ENCODE measurements at places on chromosomes 2 and 18. TPM values are rescaled to one million over a fixed set of nuclear protein-coding genes. Genes with fewer than 3 reads are reported as not detected.

DNA sequence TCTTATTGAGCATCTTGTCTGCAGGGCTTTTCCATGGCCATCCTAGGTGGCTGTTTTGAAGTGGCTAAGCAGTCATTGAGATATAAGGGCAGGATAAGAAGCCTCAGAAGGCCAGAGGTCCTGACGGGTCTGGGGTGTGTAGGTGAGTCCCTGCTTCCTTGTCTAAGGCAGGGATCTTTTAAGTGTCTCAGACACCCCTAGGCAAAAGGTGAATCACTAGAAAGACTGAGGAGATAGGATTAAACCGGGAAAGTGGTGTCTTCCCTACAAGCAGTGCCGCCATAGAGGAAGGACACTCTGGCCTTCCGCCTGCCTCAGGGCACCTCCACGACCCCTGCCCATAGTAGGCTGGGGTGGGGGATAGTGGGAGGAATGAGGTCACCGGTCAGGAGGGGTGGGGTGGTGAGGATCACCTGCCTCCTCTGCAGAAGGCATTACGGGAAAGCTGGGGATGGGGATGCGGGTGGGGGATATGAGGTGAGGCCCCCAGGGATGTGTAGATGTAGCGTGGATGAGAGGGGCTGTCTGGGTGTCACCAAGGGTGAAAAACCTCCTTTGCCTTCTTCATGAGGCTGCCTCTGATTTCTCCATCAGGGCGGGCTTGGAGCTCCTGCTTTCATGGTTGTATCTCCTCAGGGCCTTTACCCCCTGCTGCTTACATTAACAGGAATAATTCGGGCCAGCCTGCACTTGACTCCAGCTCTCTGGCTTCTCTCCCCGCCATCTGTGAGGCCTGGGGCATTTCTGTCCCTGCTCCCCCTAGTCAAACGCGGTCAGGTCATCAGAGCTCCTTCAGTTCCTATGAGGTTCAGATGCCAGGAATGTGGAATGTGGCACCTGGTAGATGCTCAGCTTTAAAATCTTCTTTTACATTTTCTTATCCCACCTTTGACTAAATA lies 244.0 kb downstream of the DYSF start:
- H3K27ac ChIP-seq, result no peak overlapping the region
- H3K4me3 ChIP-seq, result no peak overlapping the region
- H3K4me1 ChIP-seq, result peaks cover 7% of the 10 kb centered on the region
- no peak for DNase-seq
- H3K27me3 ChIP-seq, result peaks cover 14% of the 10 kb centered on the region

DNA sequence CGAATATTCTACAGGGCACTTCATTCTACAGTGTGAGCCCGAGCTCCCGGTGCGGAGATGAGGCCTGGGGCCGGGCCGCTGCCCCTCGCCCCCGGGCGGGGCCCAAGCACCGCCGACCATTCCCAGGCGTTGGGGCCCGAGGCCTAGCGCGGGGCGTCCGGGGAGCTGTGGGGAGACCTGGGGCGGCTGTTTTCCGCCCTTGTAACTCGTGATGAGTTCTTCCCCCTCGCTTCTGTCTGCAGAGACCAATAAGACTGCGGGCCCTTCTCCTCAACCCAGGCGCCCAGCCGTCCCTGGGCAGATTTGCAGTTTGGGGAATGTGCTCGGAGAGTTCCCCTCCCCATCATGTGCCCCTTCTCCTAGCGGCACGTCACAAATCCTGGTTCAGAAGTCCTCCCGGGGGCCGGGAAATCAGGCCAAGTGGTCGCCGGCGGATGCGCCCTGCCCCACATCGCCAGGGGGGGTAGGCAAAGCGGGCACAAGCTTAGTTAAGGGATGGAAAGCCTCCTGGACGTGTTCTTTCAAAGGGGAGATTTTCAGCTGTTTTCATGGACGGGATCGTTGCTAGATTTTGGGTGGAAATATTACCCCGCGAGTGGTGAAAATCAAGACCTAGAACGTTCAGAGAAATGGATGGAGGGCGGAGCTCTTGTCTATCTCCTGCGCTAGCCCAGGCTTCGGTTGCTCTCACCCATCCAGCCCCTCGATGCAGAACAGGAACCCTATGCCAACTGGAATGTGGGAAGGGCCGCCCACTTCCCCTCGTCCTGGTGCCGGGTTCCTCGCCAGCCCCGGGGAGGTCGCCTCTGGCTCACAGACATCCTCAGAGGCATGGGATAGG lies 18.8 kb upstream of the HAAO start:
- peak overlapping the region; percentile 64 for H3K27ac ChIP-seq
- H3K27me3 ChIP-seq, result no peaks in the 10 kb centered on the region
- no peaks in the 10 kb centered on the region for H3K36me3 ChIP-seq
- H3K4me3 ChIP-seq, result peak overlapping the region; percentile 68

DNA sequence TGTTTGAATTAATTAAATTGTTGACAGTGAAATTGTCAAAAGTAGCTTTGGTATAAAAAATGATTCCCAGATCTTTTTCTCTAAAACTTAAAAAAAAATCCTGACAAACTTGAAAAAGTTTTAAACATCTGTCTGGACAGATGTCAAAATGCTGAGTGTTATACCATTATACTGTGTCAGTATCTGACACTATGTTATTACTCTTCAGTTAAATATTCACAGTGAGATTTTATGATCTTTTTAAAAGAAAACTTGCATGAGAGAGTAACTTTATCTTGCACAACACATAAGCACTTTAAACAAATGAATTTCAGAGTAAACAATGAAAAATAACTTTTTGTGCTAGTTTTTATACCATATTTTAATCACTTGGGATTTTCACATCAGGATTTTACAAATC lies 167.4 kb downstream of the MEIS1 start:
- no peak for DNase-seq
- H3K4me3 ChIP-seq, result no peak overlapping the region
- no peak overlapping the region for H3K27ac ChIP-seq
- H3K36me3 ChIP-seq, result no peaks in the 10 kb centered on the region
- no peaks in the 10 kb centered on the region for H3K4me1 ChIP-seq
- H3K27me3 ChIP-seq, result no peaks in the 10 kb centered on the region

GRCh38 chr2:634041-634440 lies 43.2 kb downstream of the TMEM18 start:
- no peak for DNase-seq
- H3K4me3 ChIP-seq, result no peak overlapping the region
- no peak overlapping the region for H3K27ac ChIP-seq
- H3K27me3 ChIP-seq, result no peaks in the 10 kb centered on the region
- H3K4me1 ChIP-seq, result no peaks in the 10 kb centered on the region
- H3K36me3 ChIP-seq, result no peaks in the 10 kb centered on the region

- H3K4me3 ChIP-seq, result no peak overlapping the region
- H3K4me1 ChIP-seq, result no peaks in the 10 kb centered on the region
- H3K27me3 ChIP-seq, result peaks cover 12% of the 10 kb centered on the region
Observed at GRCh38 chr2:217629347-217629746, 373.4 kb downstream of the TNS1 start.

GRCh38 chr2:27621524-27621923 lies 7.3 kb downstream of the CCDC121 start:
- H3K4me3 ChIP-seq, result no peak overlapping the region
- no peak for DNase-seq
- no peak overlapping the region for H3K27ac ChIP-seq
- H3K27me3 ChIP-seq, result no peaks in the 10 kb centered on the region

DNA sequence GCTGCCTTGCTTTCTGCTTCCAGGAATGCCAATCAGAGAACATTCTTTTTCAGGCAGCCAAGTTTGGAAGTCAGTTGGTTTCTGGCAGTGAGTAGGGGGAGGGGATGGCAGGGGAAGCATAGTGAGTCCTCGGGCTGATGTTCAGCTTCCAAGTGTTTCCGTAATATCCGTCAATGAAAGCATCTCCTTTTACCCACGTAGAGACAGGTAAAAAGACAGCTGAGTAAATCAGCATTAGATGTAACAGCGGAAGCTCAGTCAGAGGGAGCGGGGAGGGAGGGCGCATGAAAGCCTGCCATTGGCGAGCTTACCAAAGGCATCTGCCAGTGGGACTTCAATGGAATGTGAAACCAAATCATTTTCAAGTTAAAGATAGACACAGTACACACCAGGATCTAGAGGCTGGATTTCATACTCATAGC lies 117.1 kb upstream of the DTNA start:
- no peaks in the 10 kb centered on the region for H3K4me1 ChIP-seq
- H3K4me3 ChIP-seq, result peak overlapping the region; percentile 76
- H3K36me3 ChIP-seq, result no peaks in the 10 kb centered on the region
- no peak for DNase-seq
- H3K27ac ChIP-seq, result peak overlapping the region; percentile 45

GRCh38 chr2:26840937-26841610 lies 6.9 kb upstream of the DPYSL5 start:
- peaks cover 32% of the 10 kb centered on the region for H3K27me3 ChIP-seq
- H3K27ac ChIP-seq, result no peak overlapping the region
- DNase-seq, result peak; percentile 46

GRCh38 chr2:168926621-168927386 lies 25.7 kb downstream of the G6PC2 start:
- peaks cover 11% of the 10 kb centered on the region for H3K27me3 ChIP-seq
- H3K4me3 ChIP-seq, result no peak overlapping the region
- H3K36me3 ChIP-seq, result no peaks in the 10 kb centered on the region
- no peak for DNase-seq
- no peak overlapping the region for H3K27ac ChIP-seq
- no peaks in the 10 kb centered on the region for H3K4me1 ChIP-seq

GRCh38 chr2:69554568-69554967 lies 89.0 kb downstream of the AAK1 start:
- no peak for DNase-seq
- H3K4me1 ChIP-seq, result peaks cover 5% of the 10 kb centered on the region
- H3K36me3 ChIP-seq, result peaks cover 11% of the 10 kb centered on the region
- H3K27ac ChIP-seq, result no peak overlapping the region

DNA sequence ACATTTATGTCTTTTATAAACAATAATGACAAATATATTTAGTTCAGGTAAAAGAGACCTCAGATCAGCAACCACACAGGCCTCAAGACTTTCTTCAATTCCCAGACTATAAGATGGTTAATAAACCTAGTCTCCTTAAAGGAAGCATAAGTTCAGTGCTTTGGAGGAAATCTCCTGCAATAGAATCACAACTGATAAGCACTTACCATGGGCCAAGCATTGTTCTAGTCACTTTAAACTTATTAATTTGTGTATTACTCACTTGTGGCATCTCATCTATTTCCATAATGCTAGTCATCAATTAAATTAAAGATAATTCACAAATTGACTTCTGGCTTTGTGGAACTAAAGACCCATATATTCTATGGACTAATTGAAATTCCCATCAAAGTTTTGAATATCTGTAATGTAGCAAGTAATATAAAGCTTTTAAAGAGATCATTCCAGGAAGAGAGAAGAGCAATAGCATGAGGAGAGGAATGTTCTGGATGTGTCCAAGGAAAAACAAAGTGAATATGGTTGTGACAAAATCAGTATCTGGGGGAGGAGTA lies 42.2 kb downstream of the COL3A1 start:
- H3K27ac ChIP-seq, result no peak overlapping the region
- H3K4me3 ChIP-seq, result no peak overlapping the region
- no peaks in the 10 kb centered on the region for H3K27me3 ChIP-seq
- DNase-seq, result no peak
- peaks cover 11% of the 10 kb centered on the region for H3K36me3 ChIP-seq
- peaks cover 31% of the 10 kb centered on the region for H3K4me1 ChIP-seq

DNA sequence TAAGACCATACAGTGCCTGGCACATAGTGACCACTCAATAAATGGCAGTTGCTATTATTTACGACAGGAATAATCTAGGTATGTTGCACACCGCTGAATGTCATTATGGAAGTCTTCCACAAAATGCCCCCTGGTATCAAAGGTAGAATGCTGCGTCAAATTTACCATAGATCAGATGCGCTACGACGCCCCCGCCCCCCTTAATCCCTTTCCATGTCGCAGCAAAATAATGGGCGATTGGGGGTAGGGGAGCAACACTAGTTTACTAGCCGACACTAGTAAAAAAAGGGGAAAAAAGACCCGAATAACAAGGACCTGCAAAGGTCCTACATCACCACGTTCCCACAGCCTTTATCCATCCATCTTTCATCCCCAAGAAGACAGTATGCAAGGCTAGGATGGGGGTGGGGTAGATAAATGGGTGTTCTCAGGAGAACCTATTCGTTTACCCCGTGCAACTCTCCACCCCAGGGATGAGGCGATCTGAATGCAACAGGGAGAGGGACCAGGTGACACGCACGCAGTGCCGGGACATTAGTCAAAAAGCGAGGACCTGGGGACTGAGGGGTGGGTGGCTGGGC lies 455 bp downstream of the PREPL start:
- peak overlapping the region; percentile 100 for H3K27ac ChIP-seq
- H3K36me3 ChIP-seq, result no peaks in the 10 kb centered on the region
- no peak for DNase-seq
- H3K4me3 ChIP-seq, result peak overlapping the region; percentile 94
- H3K4me1 ChIP-seq, result peaks cover 30% of the 10 kb centered on the region

- H3K4me1 ChIP-seq, result peaks cover 45% of the 10 kb centered on the region
- no peaks in the 10 kb centered on the region for H3K27me3 ChIP-seq
- DNase-seq, result no peak
- peak overlapping the region; percentile 98 for H3K27ac ChIP-seq
- no peak overlapping the region for H3K4me3 ChIP-seq
Observed at GRCh38 chr2:239278361-239278760, 122.5 kb downstream of the HDAC4 start.

DNA sequence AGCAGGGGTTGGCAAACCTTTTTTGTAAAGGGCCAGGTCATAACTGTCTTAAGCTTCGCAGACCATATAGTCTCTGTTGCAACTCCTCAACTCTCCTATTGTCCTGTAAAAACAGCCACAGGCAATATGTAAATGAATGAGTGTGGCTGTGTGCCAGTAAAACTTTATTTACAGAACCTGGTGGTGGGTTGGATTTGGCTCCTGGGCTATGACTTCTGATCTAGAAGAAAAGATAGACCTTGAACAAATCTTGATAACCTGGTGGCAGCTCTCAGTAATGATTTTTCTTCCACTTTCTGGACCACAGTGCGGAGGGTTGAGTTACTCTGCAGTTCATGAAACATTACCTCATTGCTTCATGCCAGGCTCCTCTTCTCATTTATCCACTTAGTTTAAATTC lies 139.3 kb downstream of the MYCN start:
- no peak overlapping the region for H3K27ac ChIP-seq
- no peak overlapping the region for H3K4me3 ChIP-seq
- no peaks in the 10 kb centered on the region for H3K4me1 ChIP-seq
- DNase-seq, result no peak

- no peak overlapping the region for H3K4me3 ChIP-seq
- no peaks in the 10 kb centered on the region for H3K36me3 ChIP-seq
- no peaks in the 10 kb centered on the region for H3K27me3 ChIP-seq
- DNase-seq, result no peak
Observed at GRCh38 chr2:181218401-181218821, 238.0 kb downstream of the UBE2E3 start.

Gene KCNE4
- 40.4 TPM for total RNA-seq

Gene LOXL3
- total RNA-seq, result 97.4 TPM

Gene EFEMP1
- 1,564 TPM for total RNA-seq

Gene FAM124B
- total RNA-seq, result not detected

Gene ADAM17
- 53.6 TPM for total RNA-seq

Gene ZNF385B
- total RNA-seq, result 1.1 TPM
